Activated CD8-positive, alpha-beta memory T cell treated with anti-CD3 and anti-CD28 coated beads, Interleukin-2, amount 10 ng/mL, durations not matched to agents 7 days and 5 days (primary cell): ENCODE measurements at places on chromosomes 6 and 20.

- DNase-seq = no peak
These were observed 1.3 kb downstream of the ATRN start for GRCh38 chr20:3472105-3472504.

DNA sequence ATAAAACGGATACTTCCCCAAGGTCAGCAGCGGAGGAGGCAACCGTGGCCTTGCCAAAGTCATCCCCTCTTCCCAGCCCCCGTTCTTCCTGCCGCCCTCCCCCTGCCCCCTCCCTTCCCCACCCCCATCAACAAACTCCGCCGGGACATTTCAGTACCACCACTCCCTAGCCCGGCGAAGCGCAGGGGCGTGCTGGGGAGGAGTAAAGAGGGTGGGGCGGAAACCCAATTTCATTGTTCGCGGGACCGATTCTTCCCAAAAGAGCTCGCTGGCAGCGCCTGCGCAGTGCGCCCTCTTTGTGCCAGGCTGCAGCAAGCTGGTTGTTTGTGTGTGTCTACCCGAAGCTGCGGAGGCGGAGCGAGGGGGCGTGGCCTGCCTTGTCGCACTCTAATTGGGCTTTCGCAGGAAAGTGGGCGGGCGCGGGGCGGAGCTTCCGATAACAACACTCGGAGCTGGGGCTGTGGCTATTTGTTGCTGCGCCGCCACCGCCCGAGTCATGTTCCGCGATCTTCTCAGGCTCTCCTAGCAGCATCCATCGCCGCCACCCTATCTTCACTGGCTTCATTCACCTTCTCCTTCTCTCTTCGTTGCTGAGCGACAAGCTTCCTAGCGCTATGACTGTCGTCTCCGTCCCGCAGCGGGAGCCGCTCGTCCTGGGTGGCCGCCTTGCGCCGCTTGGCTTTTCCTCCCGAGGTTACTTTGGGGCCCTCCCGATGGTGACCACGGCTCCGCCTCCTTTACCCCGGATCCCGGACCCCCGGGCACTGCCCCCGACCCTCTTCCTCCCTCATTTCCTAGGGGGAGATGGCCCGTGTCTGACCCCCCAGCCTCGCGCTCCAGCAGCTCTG, at the start of gene PNRC1:
Gene PNRC1, plus strand, starts transcription at position 471 of the 848 bp plus-strand sequence. Its CDS starts 144 bp downstream, at position 615.
- peak; percentile 100 for DNase-seq

- DNase-seq = no peak
These were observed 25.7 kb downstream of the RCAN2 start for GRCh38 chr6:46465294-46466165.

DNA sequence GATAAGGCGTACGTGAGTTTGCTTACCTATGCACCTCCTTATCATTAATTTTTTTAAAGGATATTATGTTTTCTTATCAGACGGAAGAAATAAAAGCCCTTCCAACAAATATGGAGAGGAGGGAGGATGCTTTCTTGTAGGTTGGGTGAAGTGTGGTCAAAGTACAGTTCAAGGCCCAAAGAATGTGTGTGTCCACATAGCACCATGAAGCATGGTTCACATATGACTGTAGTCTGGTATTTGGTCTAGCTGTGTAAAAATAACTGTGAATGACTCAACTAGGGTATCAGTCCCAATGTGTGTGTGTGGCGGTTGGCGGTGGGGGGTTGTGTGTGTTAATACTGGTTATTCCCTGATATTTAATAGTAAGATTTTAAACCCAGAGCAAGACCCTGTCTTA, 212.7 kb downstream of the TMEM242 start:
- DNase-seq = no peak

DNA sequence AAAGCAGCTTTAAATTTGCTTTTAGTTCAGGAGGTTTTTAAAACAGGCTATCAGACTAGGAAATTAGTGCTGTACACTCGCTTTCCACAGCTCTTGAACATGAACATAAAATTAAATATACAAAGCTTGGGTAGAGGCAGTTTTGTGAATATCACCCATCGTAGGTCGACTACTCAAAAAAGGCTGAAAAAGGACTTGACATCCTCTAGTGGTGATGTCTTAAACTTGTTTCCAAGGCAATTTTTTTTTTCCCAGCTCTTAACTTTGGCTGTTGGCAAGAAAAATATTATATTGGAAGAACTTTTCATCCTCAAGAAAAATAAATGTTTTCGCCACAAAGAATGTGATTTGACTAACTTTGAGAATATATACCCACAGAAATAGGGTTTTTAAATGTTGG, 2.9 kb downstream of the MAP7 start:
- DNase-seq = no peak

DNA sequence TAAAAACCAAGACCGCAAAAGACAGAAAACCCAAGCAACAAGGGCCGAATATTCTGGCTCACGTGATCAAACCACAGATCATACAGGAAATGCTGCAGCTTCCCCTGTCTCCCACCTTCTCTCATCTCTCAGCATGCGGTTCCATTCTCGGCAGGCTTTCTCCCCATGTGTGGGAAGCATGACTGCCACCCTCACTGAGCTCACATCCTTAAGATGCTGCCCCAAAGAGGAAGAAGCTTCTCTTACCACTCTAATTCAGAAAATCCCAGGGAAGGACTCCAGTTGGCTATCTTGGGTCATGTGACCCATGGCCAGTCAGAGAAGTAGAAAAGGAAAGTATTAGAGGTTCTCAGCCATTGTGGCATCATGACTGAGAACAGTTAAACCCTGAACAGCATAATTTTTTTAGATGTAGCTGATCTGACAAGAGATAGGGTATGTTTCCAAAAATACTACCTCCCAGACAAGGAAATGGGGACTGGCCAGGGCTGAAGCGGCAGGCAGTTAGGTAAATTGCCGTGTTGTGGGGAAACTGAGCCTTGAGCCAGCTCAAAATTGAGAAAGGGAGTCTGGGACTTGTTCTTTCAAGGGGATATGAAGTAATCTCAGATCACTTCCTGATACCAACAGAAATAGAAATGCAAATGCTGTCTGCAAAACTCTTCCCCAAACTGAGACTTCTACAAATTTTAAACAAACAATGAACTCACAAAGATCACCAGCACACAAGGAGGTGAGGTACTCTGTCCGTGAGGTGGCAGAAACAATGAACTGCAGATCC, 37.1 kb upstream of the GRM4 start:
- DNase-seq = peak; percentile 89

DNA sequence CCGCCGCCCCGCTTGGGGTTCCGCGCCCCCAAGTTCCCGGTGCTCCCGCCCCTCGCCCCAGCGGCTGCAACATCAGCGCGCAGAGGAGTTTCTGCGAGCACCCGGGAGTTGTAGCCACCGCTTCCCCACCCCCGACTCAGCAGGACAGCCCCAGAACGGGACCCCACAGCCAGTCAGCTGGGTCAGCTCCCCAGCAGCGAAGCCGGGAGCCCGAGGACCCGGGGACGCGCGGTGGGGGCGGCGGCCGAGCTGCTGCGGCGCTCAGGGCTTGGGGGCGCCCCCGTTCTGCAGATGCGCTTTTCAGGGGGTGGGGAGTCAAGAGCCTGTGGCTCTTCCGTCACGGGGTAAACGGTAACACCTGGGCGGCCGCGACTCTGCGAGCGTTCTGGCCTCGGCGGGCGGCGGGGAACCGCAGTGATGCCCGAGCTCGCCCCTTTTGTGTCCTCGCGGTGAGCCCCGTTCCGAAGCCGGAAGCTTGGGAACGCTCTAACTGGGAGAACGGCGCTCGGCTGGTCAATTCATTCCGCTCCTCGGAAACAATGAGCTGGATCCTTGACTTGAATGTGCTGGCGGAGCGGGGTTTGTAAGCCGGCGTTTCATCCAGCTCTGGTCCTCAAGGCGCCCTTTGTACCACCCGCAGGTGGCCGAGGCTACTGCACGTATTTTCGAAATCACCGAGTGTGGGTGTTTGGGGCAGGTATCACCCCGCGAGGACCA, 774 bp downstream of the PLEKHG1 start:
- DNase-seq = peak; percentile 81

DNA sequence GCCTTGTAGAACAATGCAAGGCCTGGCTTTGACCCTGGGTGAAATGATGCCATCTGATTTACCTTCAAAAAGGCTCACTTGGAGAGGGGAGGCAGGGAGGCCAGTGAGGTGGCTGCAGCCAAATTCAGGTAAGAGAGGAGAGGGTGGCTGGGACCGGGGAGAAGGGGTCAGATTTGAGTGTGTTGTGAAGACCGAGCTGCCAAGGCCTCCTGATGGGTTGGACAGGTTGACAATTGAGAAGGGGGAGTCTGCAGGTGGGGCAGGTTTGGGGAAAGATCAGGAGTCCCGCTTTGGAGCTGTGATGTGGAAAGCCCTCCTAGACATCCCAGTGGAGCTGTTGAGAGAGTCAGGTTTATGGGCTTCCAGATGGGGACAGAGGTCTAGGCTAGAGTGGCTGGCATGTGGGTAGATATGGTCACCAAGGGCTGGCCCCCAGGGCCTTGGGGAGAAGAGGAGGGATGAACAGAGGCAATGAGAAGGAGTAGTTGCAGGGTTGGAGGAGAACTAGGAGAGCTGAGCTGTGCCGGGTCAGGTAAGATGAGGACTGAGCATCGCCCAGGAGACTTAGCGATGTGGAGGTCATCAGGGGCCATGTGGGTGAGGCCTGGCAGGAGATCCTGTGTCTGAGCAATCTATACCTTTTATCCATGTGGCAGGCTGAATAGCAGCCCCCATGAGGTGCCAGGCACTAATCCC, 70.5 kb upstream of the TOX2 start:
- peak; percentile 29 for DNase-seq

DNA sequence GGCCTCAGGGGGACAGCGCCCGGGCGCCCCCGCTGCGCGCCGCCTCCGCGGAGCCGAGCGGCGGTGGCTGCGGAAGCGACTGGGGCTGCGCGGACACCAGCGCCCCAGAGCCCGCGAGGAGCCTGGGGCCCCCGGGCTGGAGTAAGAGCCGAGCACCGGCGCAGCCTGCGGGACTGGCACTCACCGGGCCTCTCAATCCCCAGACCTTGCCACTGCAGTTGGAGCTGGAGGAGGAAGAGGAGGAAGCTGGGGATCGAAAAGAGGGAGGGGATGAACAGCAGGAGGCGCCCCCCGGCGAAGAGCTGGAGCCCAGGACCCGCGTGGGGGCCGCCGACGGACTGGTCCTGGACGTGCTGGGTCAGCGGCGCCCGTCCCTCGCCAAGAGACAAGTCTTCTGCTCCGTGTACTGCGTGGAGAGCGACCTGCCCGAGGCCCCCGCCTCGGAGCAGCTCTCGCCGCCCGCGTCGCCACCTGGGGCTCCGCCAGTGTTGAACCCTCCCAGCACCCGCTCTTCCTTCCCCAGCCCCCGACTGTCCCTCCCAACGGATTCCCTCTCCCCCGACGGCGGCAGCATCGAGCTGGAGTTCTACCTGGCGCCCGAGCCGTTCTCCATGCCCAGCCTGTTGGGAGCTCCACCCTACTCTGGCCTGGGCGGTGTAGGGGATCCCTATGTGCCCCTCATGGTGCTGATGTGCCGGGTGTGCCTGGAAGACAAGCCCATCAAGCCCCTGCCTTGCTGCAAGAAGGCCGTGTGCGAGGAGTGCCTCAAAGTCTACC, 590 bp downstream of the RNF217 start:
- no peak for DNase-seq

GRCh38 chr20:47541355-47541922, 39.8 kb downstream of the NCOA3 start:
- DNase-seq = no peak

DNA sequence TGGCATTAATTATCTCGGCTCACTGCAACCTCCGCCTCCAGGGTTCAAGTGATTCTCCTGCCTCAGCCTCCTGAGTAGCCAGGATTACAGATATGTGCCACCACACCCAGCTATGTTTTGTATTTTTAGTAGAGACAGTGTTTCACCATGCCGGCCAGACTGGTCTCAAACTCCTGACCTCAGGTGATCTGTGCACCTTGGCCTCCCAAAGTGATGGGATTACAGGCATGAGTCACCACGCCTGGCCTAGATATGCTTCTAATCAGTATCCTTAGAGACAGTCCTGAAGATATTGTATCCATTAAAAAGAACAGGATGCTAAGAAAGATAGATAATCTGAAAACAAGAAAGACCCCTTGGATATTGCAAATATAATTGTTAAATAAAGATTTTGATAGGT, 3.1 kb upstream of the IPCEF1 start:
- DNase-seq = no peak

DNA sequence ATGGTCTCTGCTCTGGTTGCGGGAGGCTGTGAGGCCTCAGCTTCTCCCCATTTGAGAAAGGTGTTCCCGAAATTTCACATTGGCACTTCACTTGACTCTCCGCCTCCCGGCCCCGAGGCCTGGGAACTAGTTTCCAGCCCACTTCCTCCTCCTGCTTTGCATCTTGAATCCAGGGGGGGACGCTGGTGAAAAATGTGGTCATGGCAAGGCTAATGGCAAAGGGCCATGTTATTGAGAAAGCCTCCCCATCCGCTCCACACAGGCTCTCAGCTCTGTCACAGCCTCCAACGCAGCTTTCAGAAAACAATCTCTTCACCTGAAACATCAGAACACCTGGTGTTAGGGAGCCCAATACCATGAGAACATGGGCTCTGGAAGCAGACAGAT, 5.6 kb downstream of the PLAGL2 start:
- no peak for DNase-seq

- DNase-seq = no peak
These were observed 15.1 kb downstream of the PTPRA start for GRCh38 chr20:2888224-2888955.

DNA sequence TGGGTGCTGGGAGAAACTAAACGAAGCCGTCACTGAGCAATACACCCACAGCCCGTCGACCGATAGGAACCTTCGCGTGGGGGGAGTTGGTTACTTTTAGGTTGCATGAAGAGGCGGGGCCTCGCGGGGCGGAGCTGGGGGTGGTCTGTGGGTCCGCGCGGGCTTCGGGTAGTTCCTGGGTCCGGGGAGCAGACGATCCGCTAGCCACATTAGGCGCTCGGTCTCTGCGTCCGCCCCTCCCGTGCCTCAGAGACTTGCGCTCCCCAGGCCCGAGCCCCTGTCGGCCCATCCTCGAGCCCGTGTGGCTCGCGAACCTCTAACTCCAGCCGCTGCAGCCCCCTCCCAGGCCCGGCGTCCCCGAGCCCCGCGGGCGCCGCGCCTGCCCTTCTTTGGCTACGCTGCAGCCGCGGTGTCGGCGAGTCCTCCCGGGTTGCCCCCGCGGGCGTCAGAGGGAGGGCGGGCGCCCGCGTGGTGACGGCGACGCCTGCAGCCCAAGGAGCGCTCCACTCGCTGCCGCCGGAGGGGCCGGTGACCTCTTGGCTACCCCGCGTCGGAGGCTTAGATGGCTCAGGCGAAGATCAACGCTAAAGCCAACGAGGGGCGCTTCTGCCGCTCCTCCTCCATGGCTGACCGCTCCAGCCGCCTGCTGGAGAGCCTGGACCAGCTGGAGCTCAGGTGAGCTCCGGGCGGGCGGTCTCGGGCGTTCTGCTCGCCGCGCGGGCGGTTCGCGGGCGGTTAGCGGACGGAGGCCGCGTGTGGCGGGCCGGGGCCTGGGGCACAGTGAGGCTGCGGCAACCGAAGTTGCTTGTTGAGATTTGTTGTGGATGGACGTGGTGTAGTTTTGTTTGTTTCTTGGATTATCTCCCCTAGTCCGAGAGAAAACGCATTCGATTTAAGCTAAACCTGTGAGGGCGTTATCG, at the start of gene BAG2:
Gene BAG2, plus strand, starts transcription at position 191 of the 920 bp plus-strand sequence. Its CDS starts 372 bp downstream, at position 563.
- DNase-seq = peak; percentile 95

- no peak for DNase-seq
These were observed 504.9 kb upstream of the MARCKS start for GRCh38 chr6:113352029-113352801.

DNA sequence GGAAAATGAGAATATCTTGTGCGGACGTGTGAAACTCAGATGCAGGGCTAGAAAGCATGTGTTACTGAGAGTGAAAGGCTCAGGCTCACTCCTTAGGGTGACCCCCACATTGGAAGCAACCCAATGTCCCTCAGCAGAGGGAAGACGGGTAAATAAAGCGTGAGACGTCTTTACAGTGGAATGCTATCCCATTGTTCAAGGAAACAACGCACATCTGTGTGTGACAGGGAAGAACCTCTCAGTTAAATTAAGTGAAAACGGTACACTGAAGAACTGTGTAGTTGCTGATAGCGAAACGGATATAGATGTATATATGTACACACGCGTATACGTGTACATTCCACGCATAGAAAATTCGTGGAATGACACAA, 839 bp downstream of the HNF4A start:
- no peak for DNase-seq
